ENCODE measurements at places on chromosomes 16 and 17.

DNA sequence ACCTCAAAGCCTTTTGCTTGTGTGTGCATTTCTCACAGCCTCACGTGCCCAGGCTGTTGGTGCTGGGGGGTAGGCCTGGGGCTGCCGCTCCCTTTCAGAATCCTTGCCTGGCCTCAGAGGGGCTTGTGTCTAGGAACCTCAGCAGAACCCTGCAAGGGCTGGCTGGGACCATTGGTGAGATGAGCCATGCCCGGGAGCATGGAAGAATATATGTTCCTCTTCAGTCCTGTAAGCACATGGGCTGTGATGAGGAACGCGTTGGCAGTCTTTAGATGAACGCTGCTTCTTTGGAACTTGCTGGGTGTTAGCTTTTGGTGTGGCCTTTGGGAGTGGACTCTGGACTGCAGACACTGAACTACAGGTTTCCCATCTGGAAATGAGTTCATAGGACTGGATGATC, 32.0 kb upstream of the SLC5A10 start:
- DNase-seq, result no peak

DNA sequence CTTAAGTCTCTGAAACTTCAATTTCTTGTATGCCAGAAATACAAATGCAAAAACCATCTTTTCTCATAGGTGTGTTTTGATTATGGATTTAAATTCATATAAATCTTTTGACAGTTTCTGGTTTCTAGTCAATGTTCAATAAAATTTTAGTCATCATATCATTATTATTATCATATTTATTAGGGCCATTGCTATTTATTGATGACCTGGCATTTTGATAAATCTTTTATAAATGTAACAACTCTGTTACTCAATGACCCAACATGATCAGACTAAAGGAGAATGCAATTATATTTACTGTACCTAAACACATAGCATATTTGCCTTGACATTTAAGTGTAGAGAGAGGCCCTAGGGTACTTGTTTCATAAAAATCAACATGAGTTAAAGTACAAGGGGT, 320.8 kb downstream of the CDH8 start:
- DNase-seq, result no peak

GRCh38 chr17:49454050-49454449, 39.4 kb upstream of the PHB1 start:
- DNase-seq, result no peak

DNA sequence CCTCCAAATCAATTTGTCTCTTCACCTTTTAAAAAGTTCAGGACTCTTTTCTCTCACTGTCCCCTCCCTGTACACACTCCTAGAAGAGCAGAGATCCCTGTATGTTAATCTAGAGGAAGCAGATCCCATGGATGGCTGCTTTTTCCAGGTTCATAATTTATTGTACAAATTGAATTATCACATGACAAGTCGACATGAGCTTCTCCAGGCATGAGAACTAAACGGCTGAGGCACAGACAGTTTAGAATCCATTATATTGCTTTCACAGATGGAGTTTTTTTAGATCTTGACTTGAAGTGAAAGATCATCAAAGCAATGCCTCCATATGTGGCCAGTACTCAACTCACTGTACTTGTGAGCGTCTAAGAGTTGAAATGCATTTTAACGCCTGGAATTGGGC, 47.9 kb downstream of the RGS9 start:
- no peak for DNase-seq

- peak; percentile 89 for DNase-seq
These were observed at the start of gene IFI35 for GRCh38 chr17:43006639-43007551. IFI35 (plus strand) TSS chr17:43006784; CDS start chr17:43006948, 164 bp downstream.

DNA sequence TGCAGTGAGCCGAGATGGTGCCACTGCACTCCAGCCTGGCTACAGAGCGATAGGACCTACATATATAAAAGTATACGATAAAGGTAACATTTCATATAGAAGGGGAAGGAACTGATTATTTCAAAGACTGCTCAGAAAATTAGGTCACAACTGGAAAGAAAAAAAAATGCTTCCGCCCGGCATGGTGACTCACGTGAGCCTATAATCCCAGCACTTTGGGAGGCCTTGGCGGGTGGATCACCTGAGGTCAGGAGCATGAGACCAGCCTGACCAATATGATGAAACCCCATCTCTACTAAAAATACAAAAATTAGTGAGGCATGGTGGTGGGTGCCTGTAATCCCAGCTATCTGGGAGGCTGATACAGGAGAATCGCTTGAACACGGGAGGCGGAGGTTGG, 7.8 kb downstream of the TEX14 start:
- no peak for DNase-seq

DNA sequence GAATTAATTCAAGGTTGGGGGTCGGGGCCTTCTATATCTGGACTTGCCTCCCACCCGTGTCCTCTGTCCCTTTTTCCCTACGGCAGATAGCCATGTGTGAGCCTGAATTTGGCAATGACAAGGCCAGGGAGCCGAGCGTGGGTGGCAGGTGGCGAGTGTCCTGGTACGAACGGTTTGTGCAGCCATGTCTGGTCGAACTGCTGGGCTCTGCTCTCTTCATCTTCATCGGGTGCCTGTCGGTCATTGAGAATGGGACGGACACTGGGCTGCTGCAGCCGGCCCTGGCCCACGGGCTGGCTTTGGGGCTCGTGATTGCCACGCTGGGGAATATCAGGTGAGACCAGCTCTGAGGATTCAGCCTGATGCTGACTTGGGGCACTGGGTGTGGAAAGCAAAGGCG, 365 bp downstream of the AQP8 start:
- no peak for DNase-seq

DNA sequence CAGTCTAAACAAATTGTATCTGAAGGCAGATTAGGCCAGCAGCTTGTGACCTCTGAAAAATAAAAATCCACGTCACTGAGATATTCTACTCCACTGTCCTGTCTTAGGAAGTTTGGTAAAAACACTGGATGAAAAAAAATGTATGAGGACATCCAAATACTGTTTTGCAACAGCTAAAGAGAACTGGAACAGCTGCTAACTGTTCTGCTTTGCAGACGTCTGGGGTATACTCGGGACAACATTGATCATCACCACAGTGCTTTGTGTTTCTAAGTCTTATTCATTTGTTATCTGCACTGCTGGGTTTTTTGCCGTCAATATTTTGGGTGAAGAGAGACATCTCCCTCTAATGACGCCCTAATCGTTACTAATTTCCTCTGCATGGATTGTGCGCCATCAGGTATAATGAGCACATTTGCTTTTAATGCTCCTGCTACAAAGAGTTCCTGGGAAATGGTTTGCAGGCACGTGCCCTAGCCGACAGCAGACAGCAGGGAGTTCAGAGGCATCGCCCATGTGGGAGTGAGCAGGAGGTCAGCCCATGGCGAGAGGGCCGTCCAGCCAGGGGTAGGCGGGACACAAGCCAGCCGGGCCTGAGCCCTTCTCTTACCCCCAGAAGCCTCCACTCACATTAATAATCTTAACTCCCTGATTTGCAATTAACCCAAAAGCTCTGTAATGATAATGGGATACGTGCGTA, 87.0 kb downstream of the CBLN1 start:
- no peak for DNase-seq

- no peak for DNase-seq
These were observed 29.8 kb downstream of the STAT3 start for GRCh38 chr17:42358434-42358833.

GRCh38 chr16:29848420-29849297, 14.4 kb downstream of the CDIPT start:
- peak; percentile 82 for DNase-seq

DNA sequence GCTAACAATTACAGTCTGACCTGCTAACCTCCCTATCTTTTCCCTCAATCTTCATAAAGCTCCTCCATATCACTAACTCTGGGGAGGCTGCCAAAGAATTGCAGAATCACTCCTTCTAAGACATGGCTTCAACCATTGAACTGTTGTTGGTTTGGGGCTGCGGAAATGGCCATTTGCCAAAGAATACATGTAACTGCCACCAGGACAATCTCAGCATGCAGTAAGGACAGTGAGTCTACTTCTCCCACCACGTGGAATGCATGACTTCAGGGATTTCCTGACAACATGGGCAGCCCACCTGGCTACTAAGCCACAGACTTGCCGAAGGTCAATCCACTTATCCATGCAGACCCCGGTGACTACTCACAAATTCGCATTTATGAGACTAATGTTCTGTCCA, 104.3 kb upstream of the NUDT7 start:
- no peak for DNase-seq

- DNase-seq, result peak; percentile 88
These were observed 29.9 kb downstream of the DYNLL2 start for GRCh38 chr17:58112970-58113631.

DNA sequence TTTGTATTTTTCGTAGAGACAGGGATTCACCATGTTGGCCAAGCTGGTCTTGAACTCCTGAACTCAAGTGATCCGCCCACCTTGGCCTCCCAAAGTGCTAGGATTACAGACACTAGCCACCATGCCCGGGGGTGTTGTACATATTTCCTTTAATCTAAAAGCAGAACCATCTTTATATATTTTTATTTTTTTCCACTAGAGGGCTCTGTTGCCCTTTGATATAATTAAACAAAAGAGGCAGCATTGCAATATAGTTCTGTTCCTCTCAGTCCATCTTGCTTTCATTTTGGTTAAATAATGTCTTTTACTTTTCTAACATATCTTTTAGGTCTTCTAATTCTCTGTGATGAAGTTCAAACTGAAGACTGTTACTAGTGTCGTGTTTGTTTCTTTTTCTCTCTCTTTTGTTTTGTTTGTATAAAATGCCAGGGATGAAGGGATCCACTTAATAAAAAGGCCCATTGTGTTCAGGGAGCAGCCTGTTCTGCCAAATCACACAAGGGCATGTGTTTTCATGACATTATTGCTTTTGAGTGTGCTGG, 23.4 kb downstream of the WWOX start:
- peak; percentile 65 for DNase-seq

DNA sequence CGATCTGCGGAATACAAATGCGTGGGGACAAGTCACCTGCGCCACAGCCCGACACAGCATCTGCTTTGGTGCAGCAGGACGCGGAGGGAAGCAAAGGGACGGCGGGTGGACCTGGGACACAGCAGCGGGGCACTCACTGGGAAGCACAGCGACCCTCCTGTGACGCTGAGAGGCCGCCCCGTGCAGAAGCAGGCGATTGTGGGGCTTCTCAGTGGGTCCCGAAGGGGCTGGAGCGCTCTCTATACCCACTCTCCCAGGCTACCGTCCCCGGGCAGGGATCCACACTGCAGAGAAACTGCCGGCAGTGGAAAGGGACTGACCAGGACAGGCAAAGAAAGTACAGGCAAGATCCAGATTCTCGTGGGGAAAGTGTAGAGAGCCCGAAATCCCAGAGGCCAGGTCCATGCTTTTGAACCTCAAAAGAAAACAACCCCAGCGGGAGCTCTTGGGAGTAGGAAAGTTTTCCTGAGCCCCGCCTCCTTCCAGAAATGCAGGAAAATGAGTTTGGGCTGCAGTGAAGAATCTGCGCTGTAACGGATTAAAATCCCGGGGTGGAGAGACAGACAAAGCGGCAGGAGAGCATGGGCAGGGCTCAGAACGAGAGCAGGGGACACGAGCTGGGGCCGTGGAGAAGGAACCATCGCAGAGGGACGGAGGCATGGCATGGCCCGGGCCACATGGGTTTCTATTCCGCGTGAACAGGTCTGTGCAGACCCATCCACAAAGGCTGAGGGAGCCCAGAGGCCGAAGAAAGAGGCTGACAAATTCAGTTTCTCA, 12.7 kb downstream of the COX4I1 start:
- DNase-seq, result no peak
